Naive thymus-derived CD8-positive, alpha-beta T cell (primary cell): ENCODE measurements at places on chromosomes 6 and 20.

DNA sequence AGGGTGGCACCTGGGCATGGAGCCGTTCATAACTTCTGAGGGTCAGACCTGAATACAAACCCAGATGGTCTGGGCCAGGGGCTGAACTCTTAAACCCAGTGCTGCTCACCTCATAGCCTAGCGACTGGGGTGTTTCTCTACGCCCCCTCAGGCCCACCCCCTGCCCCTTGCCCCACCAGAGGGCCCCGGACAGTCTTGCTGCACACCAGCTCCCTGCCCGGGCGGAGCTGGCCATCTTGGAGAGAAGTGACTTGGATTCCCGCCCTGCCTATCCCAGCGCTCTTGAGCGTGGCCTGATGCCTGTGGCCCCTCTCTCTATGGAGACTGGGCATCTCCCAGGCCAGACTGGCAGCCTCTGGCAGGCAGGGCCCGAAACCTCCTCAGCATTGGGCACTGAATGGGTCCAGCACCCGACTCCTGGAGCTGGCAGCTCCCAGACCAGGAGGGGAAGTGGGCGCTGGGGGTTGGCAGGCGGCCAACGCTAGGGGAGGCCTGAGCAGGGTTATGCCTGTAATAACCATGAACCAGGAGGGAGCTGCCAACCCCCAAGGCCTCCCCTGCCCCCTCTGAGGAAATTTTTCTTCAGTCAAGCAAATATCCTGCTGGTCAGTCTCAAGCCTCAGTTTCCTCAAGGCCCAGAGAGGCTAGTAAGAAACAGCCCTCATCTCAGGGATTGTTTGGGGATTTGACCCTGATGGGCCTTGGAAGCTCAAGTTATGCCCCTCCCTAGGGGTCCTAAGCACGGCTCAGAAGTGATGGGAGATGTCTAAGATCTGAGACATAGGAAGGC is 169.5 kb downstream of the VEGFA start:
- no peak for DNase-seq

GRCh38 chr6:164692772-164693510 is 616.5 kb downstream of the C6orf118 start:
- DNase-seq = no peak

DNA sequence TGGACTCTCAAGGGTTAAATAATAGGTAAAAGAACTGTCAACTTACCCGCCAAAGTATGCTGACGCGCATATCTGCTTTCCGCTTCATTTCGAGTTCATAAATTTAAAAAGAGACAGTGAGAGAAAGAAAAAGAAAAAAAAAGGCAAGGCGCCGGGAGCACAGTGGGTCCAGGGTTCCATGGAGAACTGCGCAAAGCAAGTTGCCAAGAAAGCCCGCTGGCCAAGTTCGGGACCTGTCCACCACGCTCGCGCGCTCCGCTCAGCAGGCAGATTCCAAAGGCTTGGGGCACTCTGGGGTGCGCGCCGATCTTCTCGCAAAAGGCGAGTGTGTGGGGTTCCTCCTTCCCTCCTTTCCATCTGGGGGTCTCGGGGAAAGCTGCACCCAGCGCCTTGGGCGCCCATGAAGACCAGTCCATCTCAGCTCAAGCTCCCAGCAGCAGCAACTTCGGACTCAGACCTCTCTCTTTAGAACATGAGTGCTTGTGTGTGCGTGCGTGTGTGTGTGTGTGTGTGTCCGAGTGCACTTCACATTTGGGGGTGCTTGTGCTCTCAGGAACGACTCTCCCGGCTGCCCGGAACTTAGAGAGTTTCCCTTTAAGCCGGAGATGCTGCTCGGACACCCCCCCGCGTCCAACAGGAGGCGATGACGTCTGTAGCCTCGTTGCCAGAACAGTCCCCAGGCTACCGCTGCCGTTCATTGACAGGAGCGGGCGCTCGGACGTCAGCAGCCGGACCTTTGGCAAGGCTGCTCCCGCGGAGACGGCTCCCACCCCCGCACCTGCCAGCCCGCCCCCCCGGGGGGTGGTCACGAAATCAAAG is 180.0 kb downstream of the TBXT start:
- no peak for DNase-seq

- DNase-seq = no peak
These were observed 26.9 kb downstream of the VTA1 start for GRCh38 chr6:142173980-142174379.

GRCh38 chr6:35739645-35740524 is 3.1 kb downstream of the ARMC12 start:
- DNase-seq = no peak

DNA sequence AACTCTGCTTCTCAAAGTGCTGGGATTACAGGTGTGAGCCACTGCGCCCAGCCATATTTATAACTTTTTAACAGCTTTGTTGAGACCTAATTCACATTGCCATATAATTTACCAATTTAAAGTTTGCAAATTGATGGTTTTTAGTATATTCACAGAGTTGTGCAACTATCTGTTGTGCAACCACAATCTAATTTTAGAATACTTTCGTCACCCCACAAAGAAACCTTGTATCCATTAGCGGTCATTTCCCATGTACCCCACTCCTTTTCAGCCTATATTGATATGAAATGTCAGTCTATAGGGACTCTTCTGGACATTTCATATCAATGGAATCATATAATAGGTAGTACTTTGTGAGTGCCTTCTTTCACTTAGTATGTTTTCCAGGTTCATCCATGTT is 55.8 kb downstream of the FOXO3 start:
- no peak for DNase-seq

DNA sequence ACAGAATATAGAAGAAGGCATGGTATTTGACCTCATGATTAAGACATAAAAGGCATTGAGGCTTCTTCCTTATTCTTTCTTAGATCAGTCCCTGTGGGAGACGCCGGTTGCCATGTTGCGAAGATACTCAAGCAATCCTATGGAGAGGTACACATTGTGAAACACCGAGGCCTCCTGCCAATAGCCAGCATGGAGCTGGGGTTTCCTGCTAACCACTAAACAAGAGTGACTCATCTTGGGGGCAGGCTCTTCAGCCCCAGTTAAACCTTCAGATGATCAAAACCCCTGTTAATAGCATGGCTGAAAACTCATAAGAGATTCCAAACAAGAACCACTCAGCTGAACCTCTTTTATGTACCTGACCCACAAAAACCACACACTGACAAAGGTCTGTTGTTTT is 478.8 kb downstream of the CD83 start:
- no peak for DNase-seq

DNA sequence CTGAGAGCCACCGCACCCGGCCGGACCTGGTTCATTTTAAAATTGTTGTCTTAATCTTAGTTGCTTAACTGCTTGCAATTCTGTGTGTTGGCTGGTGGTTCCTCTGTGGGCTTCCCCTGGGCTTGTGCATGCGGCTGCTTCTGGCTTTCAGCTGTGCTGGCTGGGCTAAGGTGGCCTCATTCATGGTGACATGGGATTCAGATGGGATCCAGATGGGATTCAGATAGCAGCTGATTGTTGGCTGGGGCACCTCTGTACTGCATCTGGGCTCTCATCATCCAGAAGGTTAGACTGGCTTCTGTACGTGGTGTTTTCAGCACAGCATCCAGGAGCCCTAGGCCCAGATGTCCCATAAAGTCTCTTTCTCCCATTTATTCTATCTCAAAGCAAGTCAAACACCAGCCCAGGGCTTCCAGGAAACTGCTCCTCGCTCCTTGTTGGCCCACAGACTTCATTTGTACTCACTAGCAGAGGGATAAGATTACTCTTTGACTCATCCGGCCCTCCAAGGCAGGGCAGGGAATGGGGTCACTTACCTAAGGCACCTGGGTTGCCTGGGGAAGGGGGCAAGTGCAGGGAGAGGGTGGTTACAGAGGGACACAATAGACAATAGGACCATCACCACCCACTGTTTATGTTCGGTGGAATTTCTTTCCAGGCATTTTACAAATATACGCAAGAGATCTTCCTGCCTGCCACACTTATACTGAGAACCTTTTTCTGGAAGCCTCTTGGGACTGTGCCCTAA is 10.2 kb upstream of the PEDS1 start:
- DNase-seq = no peak

DNA sequence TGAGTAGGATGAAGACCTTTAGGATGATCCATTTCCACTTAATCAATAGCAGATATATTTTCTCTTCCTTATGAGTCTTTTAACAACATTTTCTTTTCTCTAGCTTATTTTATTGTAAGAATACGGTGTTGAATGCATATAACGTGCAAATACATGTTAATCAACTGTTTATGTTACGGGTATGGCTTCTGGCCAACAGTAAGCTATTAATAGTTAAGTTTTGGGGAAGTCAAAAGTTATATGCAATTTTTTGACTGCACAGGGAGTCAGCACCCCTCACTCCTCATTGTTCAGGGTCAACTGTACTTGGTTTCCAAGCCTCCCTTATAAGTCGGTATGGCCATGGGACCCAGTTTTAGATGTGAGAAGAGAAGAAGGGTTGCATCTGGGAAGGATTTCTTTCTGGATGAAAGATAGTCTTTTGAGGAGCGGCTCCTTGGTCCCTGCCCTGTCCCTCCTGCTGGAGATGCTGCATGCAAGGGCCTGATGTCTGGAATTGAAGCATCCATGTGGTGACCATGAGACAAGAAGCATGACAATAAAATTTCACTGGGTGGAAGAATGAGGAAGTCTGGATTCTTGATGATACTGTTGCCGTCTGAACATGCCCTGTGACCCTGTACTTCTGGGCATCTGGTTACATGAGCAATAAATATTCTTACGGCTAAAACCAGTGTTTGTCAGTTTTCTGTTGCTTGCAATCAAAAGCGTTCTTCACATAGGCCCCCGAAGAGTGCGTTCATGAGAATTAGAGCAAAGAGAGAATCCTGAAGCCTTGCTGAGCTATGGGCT is 194.7 kb upstream of the PMEPA1 start:
- no peak for DNase-seq

- DNase-seq = no peak
These were observed 191.8 kb upstream of the ARG1 start for GRCh38 chr6:131381052-131381708.

- DNase-seq = no peak
These were observed 29.3 kb upstream of the XRN2 start for GRCh38 chr20:21273755-21274386.

- DNase-seq = no peak
These were observed 64.6 kb downstream of the SCAF8 start for GRCh38 chr6:154797857-154798256.

GRCh38 chr6:90298459-90299053 is 1.9 kb upstream of the BACH2 start:
- DNase-seq = no peak

GRCh38 chr20:24782301-24782700 is 166.8 kb upstream of the CST7 start:
- no peak for DNase-seq

DNA sequence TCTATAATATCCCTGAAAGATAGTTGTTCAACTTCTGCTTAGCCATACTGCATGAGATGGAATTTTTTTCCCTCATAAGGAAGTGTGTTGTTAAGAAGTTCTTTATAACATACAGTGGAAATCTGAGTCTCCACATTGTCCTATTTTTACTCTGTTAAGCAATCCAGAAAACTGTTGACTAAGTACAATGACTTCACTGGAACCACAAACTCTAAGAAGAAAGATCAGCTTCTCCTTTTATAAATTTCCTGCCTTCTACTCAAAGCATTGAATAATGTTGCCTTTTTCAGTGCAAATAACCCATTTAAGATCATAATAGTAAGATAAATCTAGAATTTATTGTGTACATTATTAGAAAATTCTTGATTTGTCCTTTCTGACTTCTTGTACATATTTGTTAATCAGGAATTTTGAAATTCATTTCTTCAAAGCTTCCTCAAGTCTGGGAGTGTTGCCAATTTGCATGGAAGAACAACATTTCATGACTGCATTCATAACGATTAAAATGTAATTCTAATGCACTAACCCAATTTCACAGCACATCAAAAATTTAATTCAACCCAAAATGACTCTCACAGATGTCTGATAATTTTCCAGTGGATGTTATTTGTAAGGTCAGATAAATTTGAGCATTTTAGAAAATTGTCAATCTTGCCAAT is 45.6 kb upstream of the ANKEF1 start:
- DNase-seq = no peak

DNA sequence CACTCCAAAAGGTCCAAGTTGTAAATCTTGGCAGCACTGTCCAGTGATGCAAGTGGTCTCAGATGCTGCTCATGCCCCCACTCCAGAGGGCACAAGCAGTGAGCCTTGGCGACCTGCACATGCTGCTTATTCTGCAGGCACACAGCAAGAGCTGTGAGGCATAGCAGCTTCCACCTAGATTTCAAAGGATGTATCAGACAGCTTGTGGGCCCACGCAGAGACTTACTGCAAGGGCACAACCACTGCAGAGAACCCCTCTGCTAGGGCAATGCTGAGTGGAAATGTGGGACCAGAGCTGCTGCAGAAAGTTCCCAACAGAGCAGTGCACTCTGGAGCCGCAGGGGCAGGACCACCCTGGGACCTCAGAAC is 26.4 kb downstream of the SDHAF4 start:
- no peak for DNase-seq

- DNase-seq = no peak
These were observed 284.7 kb upstream of the CITED2 start for GRCh38 chr6:139659196-139659595.

GRCh38 chr6:160454303-160454702 is 106.1 kb downstream of the SLC22A3 start:
- DNase-seq = no peak

DNA sequence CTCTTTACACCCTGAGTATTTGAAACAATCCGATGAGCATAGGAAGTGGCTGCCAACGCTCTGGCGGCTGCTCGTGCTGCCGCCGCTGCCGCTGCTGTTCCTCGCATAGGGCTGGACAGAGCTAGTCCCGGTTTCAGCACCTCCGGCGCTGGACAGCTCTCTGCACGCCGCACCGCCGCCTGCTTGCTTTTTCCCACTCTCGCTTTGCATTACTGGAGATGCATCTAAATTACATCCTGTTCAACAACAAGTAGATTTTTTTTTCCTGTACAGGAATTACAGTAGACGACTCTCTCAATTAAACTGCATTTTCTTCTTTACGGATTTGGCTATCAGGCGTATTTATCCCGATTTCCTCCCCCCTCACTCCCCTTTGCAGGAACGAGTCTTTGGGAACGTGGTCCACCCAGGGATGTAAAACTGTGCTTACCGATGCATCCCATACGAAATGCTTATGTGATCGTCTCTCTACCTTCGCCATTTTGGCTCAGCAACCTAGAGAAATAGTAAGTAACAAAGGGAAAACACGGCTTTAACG is 563.8 kb downstream of the LMBRD1 start:
- peak; percentile 15 for DNase-seq

DNA sequence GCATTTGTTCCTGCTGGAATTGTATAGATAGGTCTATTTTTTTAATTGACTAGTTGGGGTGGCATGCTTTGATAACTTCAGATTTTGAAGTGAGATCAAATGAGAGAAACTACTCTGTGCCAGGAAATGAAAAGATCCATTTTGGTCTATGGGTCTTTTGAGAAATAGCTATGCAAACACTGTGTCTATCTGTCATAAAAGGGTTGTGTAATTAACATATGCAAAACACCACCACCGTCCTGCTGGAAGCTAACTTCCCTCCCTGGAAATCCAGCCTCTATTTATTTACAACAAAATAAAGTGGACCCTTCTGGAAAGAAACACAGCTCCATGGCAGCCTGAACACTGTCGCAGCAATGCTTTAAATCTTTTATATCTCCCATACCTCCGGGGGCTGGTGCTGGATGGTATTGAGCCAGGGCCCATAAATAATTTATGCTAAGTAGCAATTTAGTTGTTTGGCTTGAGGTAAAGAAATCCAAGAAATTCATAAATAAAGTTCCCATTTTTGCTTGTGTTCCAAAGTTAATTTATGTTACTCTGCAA is 244.2 kb upstream of the POU3F2 start:
- no peak for DNase-seq
